ENCODE measurements at places on chromosomes 3 and 15.

DNA sequence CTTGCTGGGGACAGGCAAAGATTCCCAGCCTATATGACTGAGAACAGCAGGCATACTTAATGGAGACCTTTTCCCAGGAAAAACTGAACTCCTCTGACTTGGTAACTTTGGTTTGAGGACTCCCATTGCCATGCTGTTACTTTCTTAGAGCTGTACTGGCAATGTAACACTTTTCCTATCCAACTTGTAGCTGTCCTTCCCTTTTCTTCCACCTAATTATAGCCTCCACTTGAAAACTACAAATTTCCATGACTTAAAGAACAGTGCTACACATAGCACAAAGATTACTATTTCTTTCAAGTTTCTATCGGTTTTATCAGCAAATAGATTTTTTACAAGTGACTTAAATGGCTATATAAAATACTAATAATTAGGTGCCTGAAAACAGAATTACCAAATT is 116.9 kb downstream of the GSK3B start:
- no peak for DNase-seq

DNA sequence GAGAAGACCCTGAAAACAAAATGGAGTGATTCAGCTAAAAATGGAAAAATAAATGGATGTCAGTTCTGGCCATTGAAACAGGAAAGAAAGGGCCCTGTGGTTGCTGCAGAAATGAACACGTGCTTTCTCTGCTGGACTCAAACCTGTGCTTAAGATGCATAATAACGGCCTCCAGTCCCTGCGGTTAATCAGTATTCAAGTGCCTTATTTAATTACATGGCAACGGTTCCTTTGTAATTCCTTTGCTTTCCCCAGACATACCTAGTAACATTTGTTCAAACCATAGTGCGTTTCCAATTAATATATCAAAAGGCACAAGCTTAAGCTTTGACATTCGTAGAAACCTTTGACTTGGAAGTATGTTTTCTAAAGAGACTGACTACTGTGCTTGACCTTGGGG is 428.3 kb downstream of the GABRG3 start:
- no peak for DNase-seq

DNA sequence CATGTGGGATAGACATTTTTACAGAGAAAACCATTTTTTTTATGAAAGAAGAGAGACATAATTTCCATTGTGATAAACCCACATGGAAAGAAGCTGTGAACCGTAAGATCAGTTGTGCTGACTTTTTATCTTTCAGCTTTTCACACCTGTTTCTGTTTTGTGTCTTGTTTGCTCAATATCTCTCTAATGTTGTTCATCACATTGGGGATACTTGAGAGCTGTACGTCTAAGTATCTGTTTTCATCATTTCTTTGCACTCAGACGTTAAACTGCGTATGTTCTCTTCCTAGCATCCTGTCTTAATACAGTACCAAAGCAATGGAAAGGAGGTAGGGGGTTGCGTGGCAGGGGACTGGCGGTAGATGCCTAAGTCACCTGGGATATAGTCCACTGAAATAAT is 449.0 kb downstream of the NAALADL2 start:
- no peak for DNase-seq

- no peak for DNase-seq
These were observed 59.1 kb upstream of the PHLDB2 start for GRCh38 chr3:111799951-111800350.

- DNase-seq = no peak
These were observed 13.1 kb downstream of the CHDH start for GRCh38 chr3:53833053-53833645.

DNA sequence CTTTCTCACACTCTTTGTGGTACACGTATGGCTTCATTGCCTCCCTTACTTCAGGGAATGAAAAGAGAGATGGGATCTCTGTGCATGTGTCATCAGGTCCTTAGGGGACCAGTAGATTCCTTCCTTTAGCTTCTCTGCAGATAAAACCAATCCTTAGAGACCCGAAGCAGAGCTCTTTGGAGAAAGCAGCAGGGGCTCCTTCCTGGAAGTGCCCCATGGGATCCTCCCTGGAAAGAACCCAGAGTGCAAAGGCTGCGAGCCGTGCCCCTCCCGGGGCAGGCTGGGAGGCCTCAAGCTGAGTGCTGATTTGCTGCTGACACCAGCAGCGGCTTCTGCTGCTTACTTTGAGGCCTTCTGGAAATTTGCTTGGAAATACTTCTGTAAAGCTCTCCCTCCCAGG is 328.6 kb upstream of the RGMA start:
- DNase-seq = no peak

- no peak for DNase-seq
These were observed 1.5 kb downstream of the RAB7A start for GRCh38 chr3:128727485-128727884.

- no peak for DNase-seq
These were observed 38.7 kb downstream of the ANXA2 start for GRCh38 chr15:60358935-60359682.

- DNase-seq = no peak
These were observed 38.4 kb downstream of the LARP6 start for GRCh38 chr15:70815604-70816003.

- DNase-seq = no peak
These were observed 11.2 kb upstream of the GTF2A2 start for GRCh38 chr15:59668556-59668955.

Measured in activated naive CD4-positive, alpha-beta T cell (primary cell).